ENCODE measurements at places on chromosomes 1 and 21. TPM values are rescaled to one million over a fixed set of nuclear protein-coding genes. Genes with fewer than 3 reads are reported as not detected.
A peak's percentile ranks its signal among the peaks of the same experiment; 100 is the strongest.

GRCh38 chr1:212554401-212554800, 54.2 kb upstream of the ATF3 start:
- no peak for DNase-seq
- H3K4me1 ChIP-seq, result peaks cover 4% of the 10 kb centered on the region
- H3K27ac ChIP-seq, result no peak overlapping the region
- H3K4me3 ChIP-seq, result no peak overlapping the region
- H3K27me3 ChIP-seq, result no peaks in the 10 kb centered on the region

DNA sequence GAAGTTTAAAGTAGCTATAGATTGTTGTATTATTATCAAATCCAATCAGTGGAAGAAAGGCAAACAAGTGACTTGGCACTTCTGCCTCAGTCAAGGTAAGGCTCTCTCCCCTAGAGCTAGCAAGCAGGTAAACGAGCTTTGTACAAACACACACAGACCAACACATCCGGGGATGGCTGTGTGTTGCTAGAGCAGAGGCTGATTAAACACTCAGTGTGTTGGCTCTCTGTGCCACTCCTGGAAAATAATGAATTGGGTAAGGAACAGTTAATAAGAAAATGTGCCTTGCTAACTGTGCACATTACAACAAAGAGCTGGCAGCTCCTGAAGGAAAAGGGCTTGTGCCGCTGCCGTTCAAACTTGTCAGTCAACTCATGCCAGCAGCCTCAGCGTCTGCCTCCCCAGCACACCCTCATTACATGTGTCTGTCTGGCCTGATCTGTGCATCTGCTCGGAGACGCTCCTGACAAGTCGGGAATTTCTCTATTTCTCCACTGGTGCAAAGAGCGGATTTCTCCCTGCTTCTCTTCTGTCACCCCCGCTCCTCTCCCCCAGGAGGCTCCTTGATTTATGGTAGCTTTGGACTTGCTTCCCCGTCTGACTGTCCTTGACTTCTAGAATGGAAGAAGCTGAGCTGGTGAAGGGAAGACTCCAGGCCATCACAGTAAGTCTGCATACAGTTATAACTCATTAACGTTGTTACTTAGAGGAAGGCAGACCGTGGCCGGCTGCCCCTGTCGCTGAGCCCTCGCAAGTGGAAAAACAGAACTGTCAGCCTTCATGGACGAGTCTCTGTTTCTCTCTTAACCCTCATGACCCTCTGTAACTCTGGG, at the start of gene PALMD:
Gene PALMD, plus strand, starts transcription at position 415 of the 833 bp plus-strand sequence. Its CDS starts 205 bp downstream, at position 620.
- H3K27me3 ChIP-seq, result no peaks in the 10 kb centered on the region
- peak; percentile 86 for DNase-seq
- peaks cover 10% of the 10 kb centered on the region for H3K36me3 ChIP-seq
- H3K4me1 ChIP-seq, result peaks cover 21% of the 10 kb centered on the region
- peak within 1 kb of the TSS; percentile 72 for H3K4me3 ChIP-seq

DNA sequence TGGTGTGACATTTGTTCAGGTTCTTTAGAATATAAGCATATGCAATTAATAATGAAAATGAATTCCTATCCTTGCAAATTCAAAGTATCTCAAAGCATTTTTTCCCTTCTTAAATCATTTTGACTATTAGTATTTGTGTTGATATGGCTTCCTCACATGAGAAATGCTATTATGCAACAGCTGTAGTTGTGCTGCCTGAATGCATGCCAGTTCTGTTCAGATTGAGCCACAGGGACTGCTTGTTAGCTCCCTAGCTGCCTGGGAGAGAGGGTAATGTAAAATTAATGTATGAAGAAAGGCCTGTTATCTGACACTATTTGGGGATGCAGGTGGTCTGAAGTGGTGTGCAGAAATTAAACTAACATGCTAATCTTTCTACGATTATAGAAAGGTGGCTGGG, 45.5 kb downstream of the CACHD1 start:
- H3K27ac ChIP-seq, result no peak overlapping the region
- H3K27me3 ChIP-seq, result no peaks in the 10 kb centered on the region
- no peaks in the 10 kb centered on the region for H3K36me3 ChIP-seq
- H3K4me3 ChIP-seq, result no peak overlapping the region

DNA sequence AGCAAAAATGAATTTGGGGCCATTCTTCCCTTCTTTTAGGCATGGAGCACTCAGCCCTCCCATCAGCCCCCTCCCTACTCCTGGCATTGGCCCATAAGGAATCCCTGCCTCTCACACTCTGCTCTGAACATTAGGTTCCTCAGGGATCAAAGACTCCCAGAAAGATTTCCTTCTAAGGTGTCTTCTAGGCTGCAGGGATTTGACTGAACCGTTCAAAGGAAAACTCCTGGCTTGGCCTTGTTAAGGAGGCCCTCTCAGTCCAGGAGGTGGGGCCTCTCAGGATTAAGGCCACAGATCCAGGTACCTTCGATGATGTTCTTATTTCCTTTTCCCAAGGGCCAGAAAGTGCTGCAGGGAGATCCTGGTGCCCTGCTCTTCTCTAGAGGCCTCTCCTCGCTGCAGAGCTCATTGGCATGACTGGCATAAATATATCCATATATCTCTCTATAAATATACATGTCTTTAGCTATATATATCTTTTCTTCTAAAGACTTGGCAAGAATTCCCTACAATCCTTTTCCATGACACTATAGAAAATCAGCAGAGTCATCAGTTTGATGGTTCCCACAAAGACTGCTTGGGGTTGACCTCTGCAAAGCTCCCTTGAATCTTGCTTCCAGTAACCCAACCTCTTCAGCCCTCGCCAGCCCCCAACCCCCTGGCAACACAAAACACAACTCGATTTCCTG, 59.1 kb downstream of the PLXNA2 start:
- no peaks in the 10 kb centered on the region for H3K27me3 ChIP-seq
- H3K4me1 ChIP-seq, result peaks cover 39% of the 10 kb centered on the region
- H3K36me3 ChIP-seq, result no peaks in the 10 kb centered on the region
- no peak overlapping the region for H3K27ac ChIP-seq
- H3K4me3 ChIP-seq, result no peak overlapping the region

GRCh38 chr1:105556266-105556665, 1500.2 kb upstream of the PRMT6 start:
- no peaks in the 10 kb centered on the region for H3K27me3 ChIP-seq
- no peak for DNase-seq
- no peak overlapping the region for H3K27ac ChIP-seq
- no peaks in the 10 kb centered on the region for H3K36me3 ChIP-seq
- no peaks in the 10 kb centered on the region for H3K4me1 ChIP-seq

DNA sequence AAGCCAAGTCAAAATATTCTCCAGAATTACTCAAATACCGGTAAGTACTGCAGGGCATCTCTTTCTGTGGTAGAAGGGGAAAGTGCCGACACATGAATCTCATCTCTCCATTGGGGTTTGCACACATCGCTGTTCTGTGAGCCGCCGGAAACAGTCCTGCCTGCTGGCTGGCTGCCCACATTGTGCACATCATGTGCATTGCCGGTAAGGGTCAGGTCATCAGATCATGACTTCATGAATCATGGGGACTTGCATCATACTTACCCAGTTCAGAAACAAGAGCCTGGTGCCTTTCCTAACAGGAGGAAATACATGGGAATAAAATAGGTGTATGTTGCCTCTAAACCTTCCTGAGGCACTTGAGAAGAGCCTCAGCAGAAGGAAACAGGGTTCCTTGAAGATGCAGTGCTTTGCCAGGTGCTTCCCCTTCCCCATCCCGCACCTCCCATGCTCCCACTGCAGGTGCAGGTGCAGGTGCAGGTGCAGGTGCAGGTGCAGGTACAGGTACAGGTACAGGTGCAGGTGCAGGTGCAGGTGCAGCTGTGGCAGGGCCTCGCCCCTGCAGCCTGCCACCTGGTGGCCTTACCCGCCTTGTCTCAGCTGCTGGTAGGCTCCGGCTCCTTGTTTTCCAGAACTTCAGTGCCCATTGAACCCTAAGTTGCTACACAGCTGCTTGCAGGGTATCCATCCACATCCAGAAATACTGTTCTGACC, 26.5 kb downstream of the GPR137B start:
- H3K4me1 ChIP-seq, result no peaks in the 10 kb centered on the region
- no peak overlapping the region for H3K4me3 ChIP-seq
- no peaks in the 10 kb centered on the region for H3K36me3 ChIP-seq
- H3K27me3 ChIP-seq, result no peaks in the 10 kb centered on the region

DNA sequence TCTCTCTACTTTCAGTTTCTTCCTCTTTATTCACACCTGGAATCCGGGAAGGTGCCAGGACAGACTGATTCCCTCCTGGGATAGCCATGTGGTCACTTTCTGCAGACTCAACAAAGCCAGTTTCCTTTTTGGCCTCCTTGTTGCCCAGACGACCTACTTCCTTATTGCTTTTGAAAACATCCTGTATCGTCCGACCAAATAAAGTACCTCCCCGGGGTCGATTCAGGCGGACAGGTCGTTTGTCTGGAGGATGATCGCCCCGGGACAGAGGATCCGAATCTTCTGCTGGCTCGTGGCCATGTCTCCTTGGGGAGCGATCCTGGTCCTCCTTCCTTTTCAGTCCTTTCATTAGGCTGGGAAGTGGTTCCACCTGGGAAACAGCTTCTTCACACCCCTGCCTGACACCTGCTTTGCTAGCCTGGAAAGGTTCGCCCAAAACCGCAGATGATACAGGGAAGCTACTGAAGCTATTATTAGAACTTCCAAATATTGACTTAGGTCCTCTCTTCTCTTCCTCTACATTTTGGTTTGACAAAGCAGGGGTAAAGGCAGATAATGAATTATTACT, 1.2 kb downstream of the MCM3AP start:
- peaks cover 3% of the 10 kb centered on the region for H3K36me3 ChIP-seq
- peak overlapping the region; percentile 93 for H3K4me3 ChIP-seq
- H3K27ac ChIP-seq, result no peak overlapping the region
- no peak for DNase-seq
- peaks cover 51% of the 10 kb centered on the region for H3K4me1 ChIP-seq
- H3K27me3 ChIP-seq, result no peaks in the 10 kb centered on the region

GRCh38 chr1:43073490-43074230, 98.4 kb downstream of the EBNA1BP2 start:
- peaks cover 5% of the 10 kb centered on the region for H3K27me3 ChIP-seq
- peak; percentile 57 for DNase-seq
- H3K36me3 ChIP-seq, result no peaks in the 10 kb centered on the region
- H3K4me1 ChIP-seq, result no peaks in the 10 kb centered on the region
- H3K4me3 ChIP-seq, result no peak overlapping the region

DNA sequence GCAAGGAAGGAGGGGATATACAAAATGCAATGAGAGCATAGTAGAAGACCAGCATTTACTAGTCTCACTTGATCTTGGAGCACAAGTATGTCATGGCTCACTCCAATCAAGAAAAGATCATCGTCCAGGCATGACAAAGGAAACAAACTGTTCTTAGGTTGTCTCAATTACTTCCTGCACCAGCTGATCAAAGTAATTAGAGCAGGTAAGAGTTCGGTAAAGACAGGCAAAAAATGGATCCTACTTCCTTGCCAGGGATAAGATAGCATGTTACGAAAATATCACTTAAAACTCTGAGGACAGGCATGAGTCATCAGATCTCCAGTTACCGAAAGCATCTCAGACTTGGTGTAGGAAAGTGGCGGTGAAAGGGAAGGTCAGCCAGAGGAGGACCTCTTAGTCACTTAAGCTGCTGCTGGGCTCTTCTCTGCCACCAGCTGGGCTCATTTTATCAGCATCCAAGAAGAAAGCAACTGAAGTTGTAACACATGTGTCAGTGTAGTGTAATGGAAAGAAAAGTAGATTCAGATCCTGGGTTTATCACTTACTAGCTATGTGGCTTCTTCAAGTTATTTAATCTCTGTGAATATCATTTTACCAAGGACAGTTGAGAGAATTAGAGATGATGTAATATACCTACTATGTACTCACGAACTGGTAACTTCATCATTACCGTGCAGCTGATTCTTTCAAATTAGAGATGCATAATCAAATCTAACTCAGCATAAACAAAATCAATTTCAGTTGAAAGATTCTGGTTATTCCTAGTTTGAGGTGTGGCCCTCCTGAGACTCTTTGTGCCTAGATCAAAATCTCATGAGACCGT, 46.8 kb downstream of the XCL1 start:
- H3K4me3 ChIP-seq, result peak overlapping the region; percentile 41
- no peaks in the 10 kb centered on the region for H3K27me3 ChIP-seq
- peak overlapping the region; percentile 94 for H3K27ac ChIP-seq
- no peaks in the 10 kb centered on the region for H3K36me3 ChIP-seq

GRCh38 chr1:17075470-17076255, 21.8 kb upstream of the SDHB start:
- H3K36me3 ChIP-seq, result peaks cover 99% of the 10 kb centered on the region
- no peak overlapping the region for H3K4me3 ChIP-seq
- DNase-seq, result no peak
- H3K27me3 ChIP-seq, result no peaks in the 10 kb centered on the region
- no peaks in the 10 kb centered on the region for H3K4me1 ChIP-seq

DNA sequence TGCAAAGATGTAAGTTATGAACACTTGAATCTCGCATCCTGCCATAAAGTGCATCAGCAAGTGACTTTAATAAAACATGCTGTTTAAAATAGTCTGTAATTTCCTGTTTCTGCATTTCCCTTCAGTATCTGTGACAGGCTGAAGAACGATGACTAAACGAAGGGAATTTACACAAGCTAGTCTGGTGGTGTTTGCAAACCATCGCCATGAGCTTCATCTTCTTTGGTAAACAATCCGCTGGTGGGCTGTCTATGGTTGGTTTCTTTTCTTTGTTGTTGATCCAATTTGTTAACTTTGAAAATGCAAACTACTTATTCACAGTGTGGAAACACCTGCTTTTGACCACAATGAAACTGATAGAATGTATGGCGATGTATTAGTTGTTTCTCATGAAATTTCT, 13.9 kb downstream of the SERTAD4 start:
- no peaks in the 10 kb centered on the region for H3K27me3 ChIP-seq
- H3K4me1 ChIP-seq, result no peaks in the 10 kb centered on the region
- DNase-seq, result no peak
- H3K4me3 ChIP-seq, result no peak overlapping the region

GRCh38 chr21:33892853-33893252, 22.8 kb downstream of the ATP5PO start:
- peaks cover 11% of the 10 kb centered on the region for H3K4me1 ChIP-seq
- no peak overlapping the region for H3K27ac ChIP-seq
- no peak overlapping the region for H3K4me3 ChIP-seq
- H3K36me3 ChIP-seq, result no peaks in the 10 kb centered on the region

DNA sequence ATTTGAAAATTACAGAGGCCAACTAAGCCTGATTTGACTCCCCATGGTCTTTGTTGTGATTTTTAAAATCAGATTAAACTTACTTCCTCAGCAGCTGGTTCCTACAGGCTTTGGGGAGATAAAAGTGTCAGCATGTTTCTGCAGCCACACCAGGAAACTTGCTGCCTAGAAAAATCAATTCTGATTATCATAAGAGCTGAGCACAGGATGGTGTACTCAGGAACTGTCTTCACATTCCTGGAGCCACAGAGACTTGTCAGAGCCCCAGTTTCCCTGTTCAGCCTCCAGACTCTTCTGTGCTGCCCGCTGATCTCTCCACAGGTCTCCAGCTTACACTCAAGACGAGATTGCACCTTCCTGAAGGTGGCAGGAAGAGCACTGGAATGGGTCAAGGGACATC, 23.9 kb downstream of the RAB3B start:
- H3K27me3 ChIP-seq, result peaks cover 14% of the 10 kb centered on the region
- H3K36me3 ChIP-seq, result no peaks in the 10 kb centered on the region
- no peak overlapping the region for H3K4me3 ChIP-seq
- no peaks in the 10 kb centered on the region for H3K4me1 ChIP-seq

PGBD5 gene
- total RNA-seq, result 4.5 TPM

FBLIM1 gene
- 2.5 TPM for total RNA-seq

SELE gene
- total RNA-seq, result 1.3 TPM

LINGO4 gene
- 7.9 TPM for total RNA-seq

SLAMF9 gene
- not detected for total RNA-seq

LCE3E gene
- not detected for total RNA-seq

NR1I3 gene
- total RNA-seq, result not detected

PCNX2 gene
- 0.54 TPM for total RNA-seq

DENND2D gene
- total RNA-seq, result 1.9 TPM

KRTAP21-2 gene
- not detected for total RNA-seq

Measured in psoas muscle (tissue), 8 donors.